Thymus (tissue), 14 donors: ENCODE measurements at places on chromosomes 2 and 18. TPM values are rescaled to one million over a fixed set of nuclear protein-coding genes. Genes with fewer than 3 reads are reported as not detected.

SCN3A gene
- 3.0 TPM for polyA plus RNA-seq

MOCOS gene
- 2.5 TPM for polyA plus RNA-seq

MYOM1 gene
- 3.3 TPM for polyA plus RNA-seq

GRCh38 chr2:152549423-152549822 is 167.8 kb downstream of the PRPF40A start:
- no peaks in the 10 kb centered on the region for H3K27me3 ChIP-seq
- peaks cover 3% of the 10 kb centered on the region for H3K4me1 ChIP-seq
- H3K36me3 ChIP-seq: no peaks in the 10 kb centered on the region

GRCh38 chr2:43402002-43402401 is 175.6 kb upstream of the ZFP36L2 start:
- no peaks in the 10 kb centered on the region for H3K27me3 ChIP-seq
- no peak overlapping the region for H3K27ac ChIP-seq
- no peak overlapping the region for H3K4me3 ChIP-seq
- peaks cover 4% of the 10 kb centered on the region for H3K4me1 ChIP-seq
- H3K36me3 ChIP-seq: peaks cover 2% of the 10 kb centered on the region
